ENCODE measurements at places on chromosomes 12 and 14.

GRCh38 chr12:9782547-9783382, 22.1 kb upstream of the CD69 start:
- DNase-seq = no peak

DNA sequence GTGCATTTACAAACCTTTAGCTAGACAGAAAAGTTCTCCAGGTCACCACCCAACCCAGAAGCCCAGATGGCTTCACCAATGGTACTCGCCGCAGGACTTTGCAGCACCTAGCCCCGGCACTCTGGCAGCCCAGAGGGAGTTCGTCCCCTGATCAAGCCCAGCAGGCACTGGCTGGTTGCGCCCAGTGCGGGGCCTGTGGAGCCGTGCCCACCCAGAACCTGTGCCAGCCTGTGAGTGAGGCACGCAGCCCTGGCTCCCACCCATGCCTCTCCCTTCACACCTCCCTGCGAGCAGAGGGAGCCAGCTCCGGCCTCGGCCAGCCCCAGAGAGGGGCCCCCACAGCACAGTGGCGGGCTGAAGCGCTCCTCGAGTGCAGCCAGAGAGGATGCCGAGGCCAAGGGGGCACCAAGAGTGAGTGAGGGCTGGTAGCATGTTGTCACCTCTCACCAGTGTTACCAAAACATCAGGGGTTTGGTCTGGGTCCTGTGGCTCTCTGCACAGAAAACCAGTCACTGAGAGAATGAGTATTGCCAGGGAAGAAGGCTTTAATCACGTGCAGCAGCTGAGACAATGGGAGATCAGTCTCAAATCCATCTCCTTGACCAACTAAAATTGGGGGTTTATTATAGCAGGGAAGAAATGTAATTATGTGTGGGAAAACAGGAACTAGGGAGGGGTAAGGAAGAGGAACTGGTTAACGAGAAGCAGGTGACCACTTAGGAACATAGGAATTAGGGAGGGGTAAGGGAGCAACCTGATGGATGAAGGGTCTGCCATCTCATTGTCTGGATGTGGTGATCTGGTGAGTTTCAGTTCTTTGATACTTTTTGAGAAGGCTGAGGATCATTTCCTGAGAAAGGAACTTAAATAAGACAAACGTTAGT, 151.3 kb downstream of the NUBPL start:
- no peak for DNase-seq

DNA sequence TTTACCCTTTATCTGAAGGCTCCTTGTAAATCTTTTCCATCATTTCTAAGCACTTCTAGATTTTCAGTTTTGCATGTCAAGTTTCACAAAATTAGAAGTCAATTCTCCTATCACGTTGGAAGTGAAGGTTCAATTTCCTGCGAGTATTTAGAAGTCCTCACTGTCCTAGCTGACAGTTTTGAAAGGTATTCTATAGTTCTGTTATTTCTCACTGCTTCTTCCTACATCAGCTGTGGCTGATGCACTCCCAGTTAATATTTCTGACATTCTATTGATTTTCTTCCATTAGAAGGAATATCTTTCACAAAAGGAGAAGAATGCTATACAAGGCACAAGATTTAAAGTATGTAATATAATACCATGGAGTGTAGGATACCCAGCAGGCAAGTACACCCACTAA, 15.8 kb upstream of the TMCC3 start:
- no peak for DNase-seq

DNA sequence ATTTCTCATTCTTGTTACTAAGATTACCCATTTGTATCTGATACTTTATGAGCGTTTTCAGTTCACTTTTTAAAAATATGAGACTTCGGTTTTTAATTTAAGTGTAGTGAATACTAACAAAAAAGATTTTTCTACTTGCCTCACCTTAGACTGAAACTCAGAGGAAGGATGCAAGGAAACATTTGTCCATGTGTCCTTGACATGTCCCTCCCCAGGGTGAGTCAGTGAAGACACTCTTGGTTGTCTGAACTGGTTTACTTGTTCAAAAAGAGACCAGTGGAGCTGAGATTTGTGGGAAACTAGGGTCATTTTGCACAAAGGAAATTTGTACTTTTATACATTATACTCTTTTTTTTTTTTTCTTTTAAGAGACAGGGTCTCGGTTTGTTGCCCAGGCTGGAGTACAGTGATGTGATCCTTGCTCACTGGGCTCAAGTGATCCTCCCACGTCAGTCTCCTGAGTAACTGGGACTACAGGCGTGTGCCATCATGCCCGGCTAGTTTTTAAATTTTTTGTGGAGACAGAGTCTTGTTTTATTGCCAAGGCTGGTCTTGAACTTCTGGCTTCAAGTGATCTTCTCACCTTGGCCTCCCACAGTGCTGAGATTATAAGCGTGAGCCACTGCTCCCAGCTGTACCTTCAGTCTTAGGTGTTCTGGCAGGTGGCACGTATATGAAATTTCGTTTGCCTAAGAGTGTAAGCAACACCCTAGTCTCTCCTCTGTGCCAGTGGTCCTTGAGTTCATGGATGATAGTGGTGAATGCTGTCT, 56.7 kb downstream of the PPFIBP1 start:
- no peak for DNase-seq

All from stimulated activated naive CD8-positive, alpha-beta T cell treated with anti-CD3 and anti-CD28 coated beads, Interleukin-15, Interleukin-2, amounts not matched to agents 100 U/mL and 50 U/mL, for 24 hours (primary cell).